ENCODE measurements at places on chromosomes 6 and 20.

DNA sequence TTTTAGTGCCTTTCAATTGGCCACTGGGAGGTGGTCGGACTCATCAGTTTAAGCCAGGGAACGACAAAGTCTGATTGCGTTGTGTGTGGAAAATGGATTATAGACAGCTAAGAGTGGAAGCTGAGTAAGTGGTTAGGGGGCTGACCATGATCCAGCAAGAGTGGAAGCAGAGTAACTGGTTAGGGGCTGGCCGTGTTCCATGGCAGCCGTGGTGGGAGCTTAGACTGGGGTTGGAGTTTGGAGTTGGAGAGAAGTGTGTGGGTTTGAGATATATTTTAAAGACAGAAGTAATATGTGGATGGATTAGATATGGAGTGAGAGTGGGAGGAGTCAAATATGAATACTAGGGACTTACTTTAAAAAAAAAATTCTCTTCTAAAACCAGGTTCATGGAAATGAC, 41.7 kb downstream of the LRRN4 start:
- DNase-seq, result no peak

DNA sequence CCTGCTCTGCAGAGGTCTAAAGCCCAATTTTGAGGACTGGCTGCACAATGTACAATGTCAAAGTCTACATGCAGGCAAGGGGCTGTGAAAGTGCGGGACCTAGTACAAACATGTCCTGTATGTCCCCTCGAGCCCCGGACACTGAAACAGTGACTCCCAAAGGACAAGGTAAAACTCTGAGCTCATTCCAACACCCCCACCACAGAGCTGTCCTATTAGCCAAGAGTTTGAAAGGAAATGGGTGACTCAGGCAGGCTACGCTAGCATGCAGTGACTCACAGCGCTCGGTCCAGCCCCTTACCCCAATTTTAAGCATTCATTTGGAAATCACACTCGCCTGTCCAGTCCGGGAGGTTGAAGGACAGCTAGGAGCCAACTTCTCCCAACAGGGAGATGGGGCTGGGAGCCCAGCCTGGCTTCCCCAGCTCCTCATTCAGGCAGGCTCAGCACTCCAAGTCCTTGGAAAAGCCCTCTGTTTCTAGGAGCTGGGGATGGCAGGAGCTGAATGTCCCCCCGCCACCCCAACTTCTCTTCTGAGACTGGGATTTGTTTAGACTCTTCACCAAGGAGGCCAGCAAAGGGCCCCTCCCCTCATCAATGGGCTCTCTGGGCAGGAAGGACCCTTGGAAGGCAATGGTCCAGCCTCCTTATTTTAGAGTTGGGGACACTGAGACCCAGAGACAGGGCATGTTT, 3.9 kb downstream of the SDC4 start:
- no peak for DNase-seq

DNA sequence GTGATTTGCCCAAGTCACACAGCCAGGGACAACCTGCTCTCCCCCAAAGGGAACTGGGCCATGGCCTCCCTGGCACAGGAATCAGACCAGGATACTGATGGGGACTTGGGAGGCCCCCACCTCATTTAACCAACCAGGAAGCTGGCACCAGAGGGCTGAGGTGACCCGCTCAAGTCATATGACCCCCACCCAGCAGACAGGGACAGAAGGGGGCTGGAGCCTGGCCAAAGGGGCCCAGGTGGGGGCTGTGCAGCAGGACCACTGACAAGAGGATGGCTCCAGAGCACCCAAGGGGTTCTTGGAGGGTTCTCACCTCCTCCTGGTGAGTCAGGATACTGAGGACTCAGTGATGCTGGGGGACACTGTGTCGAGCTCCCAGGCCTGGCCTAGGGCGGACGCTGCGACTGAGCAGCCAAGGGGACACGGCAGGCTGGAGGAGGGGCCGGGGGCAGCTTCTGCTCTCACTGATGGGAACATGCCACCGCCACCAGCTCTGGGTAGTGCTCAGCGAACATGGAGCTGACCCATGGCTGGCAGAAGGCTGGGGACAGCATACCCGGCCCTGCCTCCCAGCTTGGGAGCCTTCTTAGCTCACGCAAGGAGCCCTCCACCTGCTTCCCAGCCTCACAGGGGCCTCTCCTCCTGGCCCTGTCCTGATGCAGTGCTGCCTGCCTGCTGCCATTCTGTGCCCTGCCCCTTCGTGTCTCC, 1.2 kb downstream of the CST7 start:
- DNase-seq, result no peak

DNA sequence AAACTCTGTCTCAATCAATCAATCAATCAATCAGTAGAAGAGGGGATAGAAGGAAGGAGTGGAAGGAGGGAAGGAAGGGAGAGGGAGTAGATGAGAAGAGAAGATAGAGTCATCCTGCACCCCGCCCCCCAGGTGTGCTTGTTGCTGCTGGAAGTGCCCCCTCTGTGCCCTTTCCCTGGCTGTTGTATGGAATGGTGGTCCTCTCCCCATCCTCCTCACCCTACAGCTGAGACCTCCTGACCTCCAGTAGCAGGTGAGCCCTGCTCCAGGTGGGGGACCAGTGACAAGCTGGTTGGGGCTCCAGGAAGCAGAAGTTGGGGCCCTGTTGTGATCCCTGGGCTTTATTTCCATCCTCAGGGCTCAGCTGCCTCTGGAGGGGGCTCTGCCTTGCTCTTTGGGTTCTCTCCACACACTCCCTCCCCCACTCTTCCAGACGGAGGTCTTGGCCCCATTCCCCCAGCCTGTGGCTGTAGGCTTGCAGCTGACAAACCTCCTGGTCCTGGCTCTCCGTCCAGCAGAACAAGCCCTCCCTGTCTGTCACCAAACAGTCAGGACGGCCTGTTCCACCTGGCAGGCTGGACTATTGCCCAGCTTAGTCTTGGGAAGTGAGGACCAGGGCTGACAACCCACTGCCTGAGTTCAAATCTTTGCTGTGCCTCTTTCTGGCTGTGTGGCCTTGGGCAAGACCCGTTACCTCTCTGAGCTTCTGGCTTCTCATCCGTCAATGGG, 26.0 kb upstream of the SCRT2 start:
- no peak for DNase-seq

DNA sequence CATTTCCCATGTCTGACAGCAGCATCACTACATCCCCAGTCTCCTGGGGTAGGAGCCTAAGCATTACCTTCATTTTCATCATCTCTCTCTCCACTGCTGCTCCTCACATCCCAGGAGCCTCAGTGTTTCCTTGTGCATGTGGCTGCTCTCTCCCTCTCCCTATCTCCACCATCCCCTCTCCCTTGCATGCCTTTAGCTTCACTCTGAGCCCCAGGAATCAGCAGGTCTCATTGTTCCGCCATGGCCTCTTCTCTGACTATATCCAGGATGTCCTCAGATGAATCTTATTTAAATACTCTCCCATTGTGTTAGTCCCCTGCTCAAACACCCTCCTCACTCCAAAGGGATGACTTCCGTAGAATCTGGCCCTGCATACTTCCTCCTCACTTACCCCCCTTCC, 79.4 kb downstream of the FAXC start:
- DNase-seq, result no peak

- DNase-seq, result no peak
Observed at GRCh38 chr6:25874822-25875562, 949 bp upstream of the SLC17A3 start.

All from stimulated activated CD4-positive, alpha-beta T cell treated with anti-CD3 and anti-CD28 coated beads, TNF-alpha, amount 100 ng/mL, for 1 hour (primary cell).